ENCODE measurements at places on chromosomes 4 and X.

- no peak for DNase-seq
Measured at GRCh38 chr4:109718759-109719158, 11.1 kb downstream of the PLA2G12A start.

GRCh38 chrX:81259714-81260395 is 58.0 kb downstream of the SH3BGRL start:
- no peak for DNase-seq

DNA sequence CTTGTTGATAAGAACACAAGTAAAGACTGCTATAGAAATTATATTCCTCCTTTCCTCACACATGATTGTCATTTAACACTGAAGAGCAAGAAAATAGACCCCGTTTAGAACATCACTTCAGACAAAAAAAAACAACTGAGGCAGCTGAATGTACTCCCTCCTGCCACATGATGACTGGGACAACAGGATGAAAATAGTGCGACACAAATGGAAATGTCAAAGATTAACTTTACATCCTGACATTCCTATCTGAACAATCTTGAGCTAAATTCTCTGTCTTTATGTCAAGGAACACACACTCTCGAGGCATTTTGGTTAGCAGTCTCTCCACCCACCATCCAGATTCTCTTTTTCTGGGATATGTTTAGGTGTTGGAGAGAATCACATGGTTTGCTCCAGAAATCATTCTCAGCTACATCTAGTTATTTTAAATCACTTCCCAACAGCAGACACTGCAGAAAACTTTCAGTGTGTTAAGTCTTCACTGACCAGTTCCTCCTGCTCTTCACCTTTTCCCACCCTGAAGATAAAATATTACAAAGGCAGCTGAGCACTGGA is 16.3 kb upstream of the KCNIP4 start:
- no peak for DNase-seq

DNA sequence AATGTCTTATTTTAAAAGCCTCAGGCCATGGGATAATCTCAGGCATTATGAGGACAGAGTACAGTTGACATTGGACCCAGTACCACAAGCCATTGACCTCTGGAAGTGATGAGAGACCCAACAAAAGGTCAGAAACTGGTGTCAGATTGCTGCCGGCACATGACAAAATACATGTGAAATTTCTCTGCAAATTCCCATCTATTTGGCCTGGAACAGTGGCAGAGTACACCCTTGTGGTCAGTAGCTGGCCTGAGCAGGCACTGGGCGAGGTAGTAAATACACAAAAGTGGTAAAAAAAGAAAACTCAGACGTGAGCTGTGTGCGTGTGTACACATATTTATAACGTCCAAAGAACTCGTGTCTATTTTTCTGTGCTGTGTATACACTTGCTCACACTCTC is 155.5 kb downstream of the DHX15 start:
- DNase-seq = no peak

DNA sequence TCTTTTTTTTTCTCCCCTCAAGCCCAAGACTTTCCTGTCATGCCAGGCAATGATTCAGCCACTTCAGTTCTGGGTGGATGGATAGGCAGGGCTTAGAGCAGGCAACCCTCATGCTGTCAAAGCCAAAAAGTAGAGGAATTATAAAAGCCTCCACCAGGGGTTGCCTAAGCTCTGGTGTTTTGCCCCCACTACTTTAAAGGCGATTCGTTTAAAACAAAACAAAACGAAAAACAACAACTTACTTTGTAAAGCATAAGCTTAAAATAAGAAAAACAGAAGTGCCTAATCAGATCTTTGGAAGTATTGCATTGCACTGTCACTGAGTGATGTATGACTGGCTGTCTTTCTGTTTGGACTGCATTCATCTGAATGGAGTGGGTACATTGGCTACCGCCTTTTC is 5.3 kb upstream of the IDS start:
- DNase-seq = no peak

- DNase-seq = no peak
Measured at GRCh38 chr4:119008761-119009160, 120.1 kb downstream of the SYNPO2 start.
